ENCODE measurements at places on chromosomes 5 and 9. TPM values are rescaled to one million over a fixed set of nuclear protein-coding genes. Genes with fewer than 3 reads are reported as not detected.

The OTULINL gene
- 10.6 TPM for total RNA-seq

The MFAP3 gene
- total RNA-seq = 21.2 TPM

The PDE6A gene
- not detected for total RNA-seq

The PTGER4 gene
- 3.1 TPM for total RNA-seq

The GRHPR gene
- 102 TPM for total RNA-seq

The LHX3 gene
- 0.11 TPM for total RNA-seq

GRCh38 chr9:125902214-125902613 is 155.0 kb downstream of the PBX3 start:
- H3K27ac ChIP-seq = no peak overlapping the region
- peaks cover 43% of the 10 kb centered on the region for H3K4me1 ChIP-seq
- DNase-seq = no peak
- no peak overlapping the region for H3K4me3 ChIP-seq

DNA sequence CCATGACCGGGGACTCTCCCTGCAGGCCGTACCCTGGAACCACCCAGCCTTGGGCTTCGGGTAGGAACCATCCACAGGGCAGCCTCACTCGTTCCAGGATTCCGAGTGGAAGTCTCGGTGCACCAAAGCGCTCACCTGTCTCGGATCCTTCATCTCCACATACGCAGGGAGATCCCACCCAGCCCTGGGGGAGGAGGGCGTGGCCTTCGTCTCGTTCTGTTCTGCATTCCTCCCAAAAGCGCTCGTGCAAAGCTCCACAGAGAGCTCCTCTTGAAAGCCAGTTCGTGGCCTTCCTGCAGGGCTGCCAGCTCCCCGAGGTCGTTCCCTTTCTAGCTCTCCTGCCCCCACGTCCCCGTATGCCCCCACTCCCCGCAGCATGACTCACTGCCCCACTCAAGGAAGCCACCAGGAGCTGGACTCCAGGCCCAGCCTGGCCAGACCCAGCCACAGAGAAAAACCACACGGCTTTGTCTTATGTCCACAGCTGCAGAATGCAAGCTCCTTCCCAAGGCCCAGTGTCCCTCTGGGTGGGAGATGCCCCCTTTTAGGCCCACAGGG is 65.0 kb upstream of the SARDH start:
- no peaks in the 10 kb centered on the region for H3K4me1 ChIP-seq
- no peak for DNase-seq
- peak overlapping the region; percentile 33 for H3K27ac ChIP-seq
- H3K27me3 ChIP-seq = no peaks in the 10 kb centered on the region
- no peak overlapping the region for H3K4me3 ChIP-seq
- no peaks in the 10 kb centered on the region for H3K36me3 ChIP-seq

GRCh38 chr5:154200221-154200620 is 9.7 kb downstream of the GALNT10 start:
- H3K4me3 ChIP-seq = no peak overlapping the region
- H3K27ac ChIP-seq = no peak overlapping the region
- DNase-seq = no peak
- H3K4me1 ChIP-seq = peaks cover 57% of the 10 kb centered on the region
